ENCODE measurements at places on chromosomes 2 and 18. TPM values are rescaled to one million over a fixed set of nuclear protein-coding genes. Genes with fewer than 3 reads are reported as not detected.

GRCh38 chr2:39059366-39059952 lies 61.4 kb downstream of the SOS1 start:
- no peaks in the 10 kb centered on the region for H3K4me1 ChIP-seq
- H3K4me3 ChIP-seq = no peak overlapping the region
- peaks cover 17% of the 10 kb centered on the region for H3K36me3 ChIP-seq

GRCh38 chr18:44724105-44724778 lies 43.6 kb downstream of the SETBP1 start:
- peak overlapping the region; percentile 70 for H3K4me3 ChIP-seq
- peak overlapping the region; percentile 88 for H3K27ac ChIP-seq
- DNase-seq = no peak
- peaks cover 99% of the 10 kb centered on the region for H3K4me1 ChIP-seq
- peaks cover 11% of the 10 kb centered on the region for H3K36me3 ChIP-seq

DNA sequence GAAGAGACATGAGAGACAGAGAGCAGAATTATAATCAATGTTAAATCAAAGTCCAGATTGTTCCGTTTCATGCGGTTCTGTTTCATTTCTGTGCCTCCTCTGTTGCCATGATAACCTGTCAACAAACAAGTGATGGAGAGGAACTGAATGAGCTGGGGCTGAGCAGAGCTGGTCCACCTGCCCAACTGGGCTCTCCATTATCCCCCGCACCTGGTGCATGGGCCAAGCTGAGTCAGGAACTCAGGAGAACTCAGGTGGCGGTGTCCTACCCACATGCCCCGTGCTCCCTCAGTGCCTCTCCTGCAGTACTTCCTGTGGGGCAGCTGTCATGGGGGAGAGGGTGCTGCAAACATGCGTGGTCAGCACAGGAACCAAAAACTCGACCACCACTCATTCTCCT lies 178.8 kb downstream of the TTC32 start:
- H3K4me1 ChIP-seq = no peaks in the 10 kb centered on the region
- H3K36me3 ChIP-seq = no peaks in the 10 kb centered on the region
- H3K27ac ChIP-seq = no peak overlapping the region
- H3K27me3 ChIP-seq = no peaks in the 10 kb centered on the region
- no peak for DNase-seq

DNA sequence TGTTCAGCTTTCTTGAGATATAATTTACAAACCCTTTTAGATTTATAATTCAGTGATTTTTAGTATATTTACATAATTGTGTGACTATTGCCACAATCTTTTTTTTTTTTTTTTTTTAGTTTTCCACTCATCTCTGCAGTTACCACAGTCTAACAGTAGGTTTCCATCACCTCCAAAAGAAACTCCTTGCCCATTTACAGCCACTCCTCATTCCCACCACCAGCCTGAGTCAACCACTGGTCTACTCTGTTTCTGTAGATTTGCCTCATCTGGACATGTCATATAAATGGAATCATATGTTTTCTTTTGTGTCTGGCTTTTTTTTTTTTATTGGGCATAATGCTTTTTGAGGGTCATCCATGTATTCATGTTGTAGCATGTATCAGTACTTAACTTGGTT lies 16.1 kb downstream of the MTX2 start:
- H3K36me3 ChIP-seq = peaks cover 2% of the 10 kb centered on the region
- DNase-seq = no peak
- no peak overlapping the region for H3K4me3 ChIP-seq

DNA sequence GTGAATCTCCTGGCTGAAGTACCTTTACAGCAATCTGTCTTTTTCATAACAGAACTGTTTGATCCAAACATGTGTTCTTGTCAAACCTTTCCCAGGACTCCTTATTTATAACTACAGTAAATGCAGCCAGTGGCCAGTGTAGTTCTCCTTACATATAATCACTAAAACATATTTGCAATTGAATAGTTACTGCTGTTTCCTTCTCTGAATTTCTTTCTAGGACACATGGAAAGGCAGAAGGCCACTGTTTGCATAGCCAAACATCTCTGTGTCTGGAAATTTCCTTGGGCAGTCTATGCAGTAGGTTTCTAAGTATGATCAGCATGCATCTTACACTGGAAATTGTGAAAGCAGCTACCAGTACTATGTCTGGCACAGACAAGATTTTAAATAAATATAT lies 57.4 kb upstream of the COL3A1 start:
- H3K27ac ChIP-seq = no peak overlapping the region
- no peaks in the 10 kb centered on the region for H3K4me1 ChIP-seq
- H3K27me3 ChIP-seq = no peaks in the 10 kb centered on the region
- H3K36me3 ChIP-seq = no peaks in the 10 kb centered on the region
- no peak for DNase-seq

- H3K27me3 ChIP-seq = no peaks in the 10 kb centered on the region
- DNase-seq = no peak
- H3K27ac ChIP-seq = no peak overlapping the region
- H3K36me3 ChIP-seq = peaks cover 6% of the 10 kb centered on the region
Observed at GRCh38 chr2:72395096-72395495, 247.4 kb upstream of the CYP26B1 start.

GRCh38 chr2:241153616-241154015 lies 3.3 kb downstream of the PPP1R7 start:
- H3K27ac ChIP-seq = no peak overlapping the region
- H3K36me3 ChIP-seq = peaks cover 52% of the 10 kb centered on the region
- no peaks in the 10 kb centered on the region for H3K27me3 ChIP-seq
- no peak for DNase-seq
- H3K4me1 ChIP-seq = peaks cover 33% of the 10 kb centered on the region

GRCh38 chr18:44179693-44180092 lies 501.0 kb upstream of the SETBP1 start:
- peaks cover 12% of the 10 kb centered on the region for H3K27me3 ChIP-seq
- H3K4me3 ChIP-seq = no peak overlapping the region
- DNase-seq = no peak
- H3K4me1 ChIP-seq = no peaks in the 10 kb centered on the region

DNA sequence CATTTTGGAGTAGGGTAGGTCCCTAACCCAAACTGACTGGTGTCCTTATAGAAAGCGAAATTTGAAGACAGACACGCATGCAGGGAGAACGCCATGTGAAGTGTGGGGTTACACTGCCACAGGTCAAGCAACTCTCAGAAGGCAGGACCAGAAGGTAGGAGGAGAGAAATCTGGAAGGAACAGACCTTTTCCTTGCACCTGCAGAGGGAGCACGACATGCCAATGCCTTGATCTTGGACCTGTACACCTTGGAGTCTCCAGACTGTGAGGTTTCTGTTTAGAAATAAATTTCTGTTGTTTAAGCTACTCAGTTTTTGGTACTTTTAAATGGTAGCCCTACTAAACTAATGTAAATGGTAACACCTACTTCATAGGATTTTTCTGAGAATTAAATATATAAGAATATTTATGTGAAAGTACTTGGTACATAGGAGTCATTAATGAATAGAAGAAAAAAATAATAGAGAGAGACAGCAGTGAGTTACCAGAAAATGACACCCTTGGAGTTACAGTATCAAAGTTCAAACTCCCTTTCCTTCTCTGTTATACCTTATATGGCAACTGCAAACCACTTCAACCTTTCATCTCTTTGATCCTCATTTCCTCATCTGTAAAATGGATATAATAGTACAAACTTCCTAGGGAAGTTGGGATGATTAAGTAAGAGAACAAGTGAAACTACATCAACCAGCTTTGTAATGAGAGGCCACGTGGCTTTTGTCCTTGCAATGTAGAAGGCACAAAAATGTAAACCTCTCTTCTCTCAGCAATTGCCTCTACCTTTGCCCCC lies 184.9 kb upstream of the PARD3B start:
- H3K4me1 ChIP-seq = no peaks in the 10 kb centered on the region
- no peak overlapping the region for H3K27ac ChIP-seq
- DNase-seq = no peak
- no peaks in the 10 kb centered on the region for H3K36me3 ChIP-seq

GRCh38 chr2:134771313-134771801 lies 52.6 kb upstream of the TMEM163 start:
- H3K27me3 ChIP-seq = no peaks in the 10 kb centered on the region
- H3K27ac ChIP-seq = no peak overlapping the region
- no peak overlapping the region for H3K4me3 ChIP-seq
- no peaks in the 10 kb centered on the region for H3K4me1 ChIP-seq

DNA sequence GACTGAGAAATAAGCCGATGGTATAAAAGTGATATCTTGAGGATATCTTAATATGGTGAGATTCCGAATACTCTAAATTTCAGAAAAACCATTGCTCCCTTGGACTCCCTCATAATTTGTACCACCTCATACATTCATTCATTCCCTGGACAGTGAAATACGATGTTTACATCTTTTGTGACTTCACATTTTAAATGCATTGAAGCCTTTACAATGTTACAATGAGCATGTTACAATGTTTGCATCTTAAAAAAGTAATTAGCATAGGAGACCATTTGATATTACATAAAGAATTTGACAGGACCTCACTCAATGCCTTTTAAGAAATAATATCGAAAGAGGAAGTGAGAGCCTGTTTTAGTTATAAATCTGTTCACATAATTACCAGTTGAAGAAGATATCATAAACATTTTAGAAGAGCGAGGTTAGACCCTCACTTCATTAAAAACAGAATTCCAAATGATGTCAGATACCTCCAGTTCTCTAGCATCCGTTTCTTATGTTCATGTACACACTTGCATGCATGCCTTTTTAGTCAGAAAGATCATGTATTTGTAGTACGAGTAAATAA lies 372.0 kb downstream of the ARHGAP15 start:
- H3K36me3 ChIP-seq = peaks cover 51% of the 10 kb centered on the region
- DNase-seq = no peak
- H3K4me1 ChIP-seq = peaks cover 26% of the 10 kb centered on the region
- no peak overlapping the region for H3K27ac ChIP-seq

GRCh38 chr2:46666044-46666679 lies 186.8 kb downstream of the TMEM247 start:
- no peak overlapping the region for H3K27ac ChIP-seq
- no peak for DNase-seq
- H3K4me3 ChIP-seq = no peak overlapping the region
- peaks cover 13% of the 10 kb centered on the region for H3K27me3 ChIP-seq

TRIM43 gene
- not detected for total RNA-seq

ANKAR gene
- total RNA-seq = 13.1 TPM

STK17B gene
- 203 TPM for total RNA-seq

LRRTM1 gene
- not detected for total RNA-seq

INO80D gene
- 52.1 TPM for total RNA-seq
